ENCODE measurements at places on chromosomes 5 and 9.

DNA sequence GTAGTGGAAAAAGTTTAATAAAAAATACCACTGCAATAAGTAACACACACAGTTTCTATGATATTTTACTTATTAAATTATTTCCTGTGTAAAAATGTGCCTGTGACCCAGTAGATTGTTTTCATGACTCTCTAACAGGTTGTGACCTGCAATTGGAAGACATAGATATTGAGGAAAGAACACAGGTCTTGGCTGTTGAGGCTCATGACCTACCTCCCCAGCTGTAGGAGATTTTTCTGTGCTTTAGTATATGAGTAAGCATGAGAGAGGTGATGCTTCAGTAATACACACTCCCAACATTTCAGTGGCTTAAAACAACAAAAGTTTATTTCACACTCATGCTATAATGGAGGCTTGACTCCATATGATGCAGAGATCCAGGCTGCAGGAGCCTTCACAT is 47.3 kb upstream of the TNC start:
- DNase-seq = no peak
- H3K4me3 ChIP-seq = no peak overlapping the region
- H3K27ac ChIP-seq = no peak overlapping the region
- no peaks in the 10 kb centered on the region for H3K4me1 ChIP-seq
- no peaks in the 10 kb centered on the region for H3K27me3 ChIP-seq
- H3K36me3 ChIP-seq = no peaks in the 10 kb centered on the region

GRCh38 chr5:68405784-68406743 is 190.5 kb downstream of the PIK3R1 start:
- H3K4me1 ChIP-seq = peaks cover 1% of the 10 kb centered on the region
- no peaks in the 10 kb centered on the region for H3K27me3 ChIP-seq
- no peak overlapping the region for H3K27ac ChIP-seq
- H3K4me3 ChIP-seq = no peak overlapping the region
- H3K36me3 ChIP-seq = no peaks in the 10 kb centered on the region
- no peak for DNase-seq

DNA sequence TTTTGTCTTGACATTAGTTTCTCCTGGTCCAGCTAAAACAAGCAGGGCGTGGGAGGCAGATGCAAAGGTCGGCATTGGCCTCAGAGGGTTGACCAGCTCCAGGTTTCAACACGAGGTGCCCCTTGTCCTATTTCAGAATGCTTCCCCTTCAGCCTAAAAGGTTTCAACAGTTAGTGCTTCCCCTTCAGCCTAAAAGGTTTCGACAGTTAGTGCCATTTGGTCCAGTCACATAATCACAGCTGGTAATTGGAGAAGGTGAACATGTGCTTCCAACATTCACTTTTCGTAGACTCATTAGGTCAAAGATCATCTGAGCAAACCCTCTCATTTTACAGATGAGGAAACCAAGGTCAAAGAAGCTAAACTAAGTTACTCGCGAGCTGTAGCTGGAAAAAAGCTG is 270.3 kb upstream of the MAP3K1 start:
- H3K27ac ChIP-seq = no peak overlapping the region
- DNase-seq = no peak
- no peaks in the 10 kb centered on the region for H3K27me3 ChIP-seq

GRCh38 chr5:180390441-180391190 is 37.5 kb upstream of the GFPT2 start:
- H3K27me3 ChIP-seq = no peaks in the 10 kb centered on the region
- H3K4me3 ChIP-seq = no peak overlapping the region
- no peak for DNase-seq
- H3K36me3 ChIP-seq = no peaks in the 10 kb centered on the region

- no peak overlapping the region for H3K27ac ChIP-seq
- no peaks in the 10 kb centered on the region for H3K4me1 ChIP-seq
- DNase-seq = no peak
- H3K4me3 ChIP-seq = no peak overlapping the region
These were observed 11.3 kb upstream of the TMEM141 start for GRCh38 chr9:136779808-136780207.

DNA sequence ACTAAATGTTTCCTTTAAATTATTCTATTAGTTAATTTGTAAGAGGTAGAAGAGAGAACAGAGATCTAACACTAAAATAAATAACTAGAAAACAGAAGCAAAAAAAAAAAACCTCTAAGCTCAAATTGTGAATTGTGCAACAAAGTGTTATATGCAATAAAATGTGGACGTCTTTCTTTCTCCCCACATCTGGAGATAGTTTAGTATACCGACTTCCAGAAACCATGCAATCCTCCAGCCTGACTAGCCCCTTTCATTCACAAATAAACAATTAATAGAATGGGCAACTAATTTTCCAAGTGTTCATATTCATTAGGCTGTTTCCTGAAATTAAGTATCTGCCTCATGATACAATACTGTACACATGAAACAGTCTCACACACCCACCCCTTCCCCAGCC is 258.5 kb downstream of the BNC2 start:
- H3K4me3 ChIP-seq = no peak overlapping the region
- no peak for DNase-seq
- H3K27me3 ChIP-seq = no peaks in the 10 kb centered on the region

DNA sequence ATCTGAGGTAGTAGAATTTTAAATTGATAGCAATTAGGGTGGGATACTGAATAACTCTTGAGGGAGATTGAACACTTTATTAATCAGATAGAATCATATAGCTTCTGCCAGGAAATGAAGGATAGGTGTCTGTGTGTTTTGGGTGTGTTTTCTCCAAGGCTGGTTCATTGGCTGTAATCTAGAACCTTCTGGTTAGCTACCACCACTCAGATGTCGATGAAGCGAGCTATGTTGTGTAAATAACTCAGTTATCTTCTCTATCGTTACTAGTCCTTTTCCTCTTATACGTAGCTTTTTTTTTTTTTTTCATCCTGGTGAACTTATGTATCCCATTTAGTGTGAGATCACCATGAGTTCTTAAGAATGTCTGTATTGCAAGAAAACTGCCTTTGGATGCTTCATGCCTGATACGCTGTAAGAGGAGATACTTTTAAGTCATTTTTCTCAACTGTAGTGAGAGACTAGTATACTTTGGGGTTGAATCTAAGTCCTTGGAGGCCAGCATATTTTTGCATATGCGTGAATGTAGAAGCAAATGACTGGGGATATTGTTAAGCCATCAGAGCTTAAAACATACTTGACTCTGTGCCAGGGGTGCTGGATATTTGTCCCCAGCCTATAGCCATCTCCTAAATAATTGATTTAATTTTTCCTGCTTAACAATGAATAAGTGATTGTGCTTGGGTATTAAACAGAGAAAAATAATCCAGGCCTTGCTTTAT is 2.1 kb downstream of the TNFAIP8 start:
- DNase-seq = no peak
- no peaks in the 10 kb centered on the region for H3K27me3 ChIP-seq
- H3K27ac ChIP-seq = no peak overlapping the region
- no peak overlapping the region for H3K4me3 ChIP-seq
- peaks cover 2% of the 10 kb centered on the region for H3K4me1 ChIP-seq
